ENCODE measurements at places on chromosomes 6 and 20.

- no peak for DNase-seq
These were observed 169.3 kb downstream of the OGFRL1 start for GRCh38 chr6:71457929-71458328.

GRCh38 chr6:35297601-35298481 is at the start of gene DEF6:
Gene DEF6, plus strand, starts transcription at chr6:35297818. Its CDS starts 39 bp downstream, at chr6:35297857.
- DNase-seq = peak; percentile 80

DNA sequence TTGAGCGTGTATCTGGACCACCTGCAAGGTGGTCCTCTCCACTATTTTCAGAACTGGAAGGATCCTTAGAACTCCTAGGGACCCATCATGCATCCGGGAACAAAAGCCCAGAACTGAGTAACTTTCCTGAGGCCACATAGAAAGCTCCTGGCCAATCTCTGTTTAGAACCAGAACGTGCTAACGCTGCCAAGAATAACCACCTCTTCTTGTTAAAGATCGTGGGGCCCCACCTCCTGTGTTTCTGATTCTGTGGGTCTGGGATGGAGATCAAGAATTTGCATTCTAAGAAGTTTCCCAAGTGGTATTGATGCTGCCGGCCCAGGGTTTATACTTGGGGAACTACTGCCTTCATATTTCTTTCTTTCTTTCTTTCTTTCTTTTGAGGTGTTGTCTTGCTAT is 13.3 kb downstream of the CD40 start:
- DNase-seq = no peak

DNA sequence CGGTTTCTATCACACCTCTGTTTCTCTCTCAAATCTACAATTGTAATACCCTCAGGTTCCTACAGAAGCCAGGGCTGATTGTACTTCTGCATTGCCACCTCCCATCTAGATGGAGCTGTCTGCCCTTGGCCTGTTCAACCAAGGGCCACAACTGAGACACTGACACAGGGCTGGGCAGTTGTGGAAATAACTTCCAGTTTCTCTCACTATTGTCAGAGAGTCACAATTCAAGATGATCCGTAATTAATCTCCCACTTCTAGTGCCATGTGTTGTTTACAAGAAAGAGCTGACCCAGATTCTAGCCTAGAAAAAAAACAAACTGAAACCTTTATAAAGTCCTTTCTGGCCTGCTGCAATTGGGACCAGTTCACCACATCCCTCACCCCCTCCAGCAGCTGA is 22.2 kb downstream of the RCAN2 start:
- no peak for DNase-seq

- DNase-seq = no peak
These were observed 42.3 kb downstream of the SLC22A23 start for GRCh38 chr6:3414327-3415081.

DNA sequence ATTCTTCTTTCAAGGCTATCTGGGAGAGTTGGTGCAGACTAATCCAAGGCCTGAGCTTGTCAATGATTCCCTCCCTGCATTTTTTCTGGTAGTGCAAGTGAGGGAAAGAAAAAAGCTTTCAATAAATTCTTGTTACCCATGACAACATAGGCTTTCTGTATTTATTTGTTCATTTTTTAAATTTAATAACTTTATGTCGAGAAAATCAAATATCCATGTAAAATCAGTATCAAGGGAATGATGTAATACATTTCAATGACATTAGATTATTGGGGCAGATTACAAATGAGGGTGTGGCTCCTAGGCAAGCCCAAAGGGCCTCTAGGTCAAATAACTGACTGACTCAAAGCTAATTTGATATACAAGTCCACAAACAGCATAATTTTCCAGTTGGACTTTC is 104.0 kb downstream of the GJA1 start:
- no peak for DNase-seq

GRCh38 chr6:41464481-41464880 is 81.7 kb upstream of the FOXP4 start:
- DNase-seq = no peak

DNA sequence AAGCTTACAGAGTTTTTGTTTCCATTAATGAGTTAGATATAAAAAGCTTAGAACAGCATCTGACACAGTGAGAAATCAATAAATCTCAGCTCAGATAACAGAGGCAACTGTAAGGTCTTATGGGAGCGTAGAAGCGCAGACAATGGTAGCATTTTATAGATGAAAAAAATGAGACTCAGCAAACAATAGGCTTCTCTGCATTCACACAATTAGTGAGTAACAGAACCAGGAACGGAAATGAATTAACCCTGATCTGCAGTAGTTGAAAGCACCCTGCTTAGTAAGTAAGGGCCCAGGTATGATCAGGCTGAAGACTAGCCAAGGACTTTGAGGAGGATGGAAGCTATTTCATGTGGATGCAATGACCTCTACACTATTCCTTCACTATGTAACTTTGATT is 147.2 kb upstream of the EYA4 start:
- no peak for DNase-seq
